Brain microvascular endothelial cell (primary cell): ENCODE measurements at places on chromosomes 7 and 10.

- DNase-seq, result peak; percentile 24
Observed at GRCh38 chr10:22712211-22712955, 2.0 kb downstream of the PIP4K2A start.

DNA sequence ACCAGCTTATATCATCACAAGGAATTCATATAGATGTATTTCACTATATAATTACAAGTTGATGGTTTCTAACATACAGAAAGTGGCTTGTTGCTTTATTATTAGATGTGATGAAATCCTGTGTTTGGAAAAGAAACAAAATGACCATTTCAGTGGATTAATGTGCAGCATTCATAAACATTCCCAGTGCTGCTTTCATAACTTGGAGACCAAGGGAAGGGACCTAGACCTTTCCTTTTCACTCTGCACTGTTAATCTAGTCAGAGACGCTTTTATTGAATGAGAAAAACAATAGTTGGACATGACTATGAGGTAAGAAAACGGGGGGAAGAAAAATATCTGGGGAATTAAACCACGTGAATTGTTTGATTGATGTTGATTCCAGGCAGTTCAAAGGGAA lies 160.0 kb downstream of the HDAC9 start:
- no peak for DNase-seq

- DNase-seq, result peak; percentile 17
Observed at GRCh38 chr7:90595342-90595800, 750 bp upstream of the CDK14 start.

DNA sequence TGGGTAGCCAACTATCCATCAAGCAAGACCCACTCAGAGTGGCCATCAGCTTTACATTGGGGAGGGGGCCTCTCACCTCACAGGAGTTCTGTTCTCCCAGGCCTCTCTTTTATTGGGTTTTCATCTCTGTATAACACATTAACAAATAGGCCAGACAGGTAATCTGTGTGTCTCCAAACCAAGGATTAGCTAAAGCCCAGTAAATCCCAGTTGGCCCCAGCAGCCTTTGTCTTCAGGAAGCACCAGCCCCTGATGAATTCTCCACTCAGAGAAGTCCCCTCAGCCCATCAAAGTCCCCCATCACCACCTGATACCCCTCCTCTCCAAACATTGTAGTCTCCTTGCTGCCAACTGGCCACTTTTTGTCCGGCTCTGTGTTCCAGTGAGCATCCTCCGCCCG lies 16.9 kb upstream of the SLF2 start:
- no peak for DNase-seq

- no peak for DNase-seq
Observed at GRCh38 chr10:78937393-78937792, 131.4 kb upstream of the ZMIZ1 start.

DNA sequence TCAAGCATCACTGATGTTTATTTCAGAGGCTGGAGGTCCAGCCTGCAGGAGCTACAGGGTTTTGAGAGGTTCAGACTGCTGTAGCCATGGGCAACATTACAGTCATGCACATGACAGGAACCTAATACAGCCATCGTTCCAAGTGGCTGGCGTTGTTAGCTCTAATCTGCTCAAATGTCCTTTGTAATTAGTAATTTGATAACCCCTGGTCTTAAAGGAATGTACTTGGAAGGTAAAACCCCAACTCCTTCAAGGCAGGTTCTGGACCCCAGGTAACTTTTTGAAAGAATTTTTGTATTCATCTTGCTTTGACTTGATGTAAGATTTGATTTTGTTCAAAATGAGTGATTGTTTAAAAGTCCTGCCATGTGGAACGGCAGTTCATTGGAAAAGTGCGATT lies 34.7 kb upstream of the FOXI2 start:
- DNase-seq, result no peak

DNA sequence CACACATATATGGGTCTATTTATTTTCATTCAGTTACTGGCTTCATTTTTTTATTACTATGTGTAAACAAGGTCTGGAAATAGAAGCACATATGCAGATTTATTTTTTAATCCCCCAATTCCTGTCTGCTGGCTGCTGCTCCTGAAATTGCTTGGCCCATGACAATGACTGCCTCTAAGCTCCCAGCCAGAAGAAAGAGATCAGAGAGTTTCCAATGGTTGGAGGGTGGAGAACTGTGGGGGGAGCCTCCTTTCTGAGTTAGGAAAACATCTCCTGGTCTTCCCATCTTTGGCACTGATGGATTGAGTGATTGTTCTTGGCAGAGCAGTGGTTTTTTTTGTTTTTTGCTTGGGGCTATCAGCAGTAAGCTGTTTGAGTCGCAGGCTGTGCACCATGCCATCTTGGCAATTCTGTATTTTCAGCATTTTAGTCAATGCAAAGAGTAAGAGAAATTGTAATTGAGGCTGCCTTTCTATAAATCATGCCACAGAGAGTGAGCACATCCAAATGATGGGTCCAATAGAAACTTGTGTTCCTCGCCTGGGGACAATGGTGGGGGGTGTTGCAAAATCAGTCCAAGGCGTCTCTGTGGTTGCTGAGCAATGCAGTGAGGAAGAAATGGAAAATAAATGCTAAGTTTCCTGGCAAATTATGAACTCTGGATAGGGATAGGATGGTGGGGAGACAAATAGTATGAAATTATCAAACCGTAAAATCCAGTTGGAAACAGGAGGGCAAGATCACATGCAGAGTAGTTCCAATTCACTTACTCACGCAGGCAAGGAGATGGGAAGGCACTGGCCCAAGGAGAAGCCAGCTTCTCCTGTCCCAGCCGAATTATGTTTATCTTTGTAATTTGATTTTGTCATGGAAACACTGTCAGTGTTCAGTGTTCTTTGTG lies 382.4 kb downstream of the SORCS3 start:
- DNase-seq, result no peak

DNA sequence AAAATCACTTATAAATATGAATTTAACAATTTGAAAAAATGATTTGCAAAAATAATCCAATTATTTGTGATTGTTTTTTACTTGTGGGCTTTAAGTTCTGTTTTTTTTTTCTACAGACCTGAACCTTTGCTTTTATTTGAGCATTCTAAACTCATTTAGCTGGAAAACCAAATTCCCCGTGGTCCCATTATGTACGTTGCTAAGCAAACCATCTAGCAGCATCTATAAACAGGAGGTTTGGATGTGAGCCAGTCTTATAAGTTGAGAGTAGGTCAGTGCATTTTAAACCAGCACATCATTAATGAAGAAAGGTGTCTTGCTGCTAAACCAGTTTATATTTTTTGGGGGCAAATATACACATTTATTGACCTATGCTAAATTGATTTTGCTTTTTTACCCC lies 77.3 kb downstream of the LRRN3 start:
- peak; percentile 15 for DNase-seq

- DNase-seq, result no peak
Observed at GRCh38 chr10:21015851-21016250, 118.7 kb upstream of the NEBL start.

GRCh38 chr7:130273081-130273932 lies 6.6 kb downstream of the CPA2 start:
- no peak for DNase-seq

GRCh38 chr10:36171953-36172940 lies 530.2 kb upstream of the FZD8 start:
- DNase-seq, result peak; percentile 89

DNA sequence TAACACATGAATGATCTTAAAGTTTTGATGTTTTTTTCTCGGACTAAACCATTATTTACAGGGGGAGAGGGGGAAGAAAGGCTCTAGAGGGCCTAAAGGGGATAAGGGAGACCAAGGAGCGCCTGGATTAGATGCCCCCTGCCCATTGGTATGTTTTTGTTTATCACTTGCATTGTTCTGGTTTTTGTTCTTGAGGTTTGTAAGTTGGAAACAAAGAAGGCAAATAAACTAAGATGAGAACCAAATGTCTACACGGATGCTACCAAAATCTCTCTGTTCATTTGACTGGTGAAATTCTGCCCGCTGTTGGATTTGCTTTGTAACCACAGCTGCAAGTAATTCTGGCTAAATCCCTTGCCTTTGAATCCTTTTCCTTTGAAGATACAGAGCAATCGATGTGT lies 99.8 kb upstream of the MACROH2A2 start:
- no peak for DNase-seq
